ENCODE measurements at places on chromosomes 1 and 21.

GRCh38 chr1:88740784-88741183 lies 56.7 kb downstream of the PKN2 start:
- no peak for DNase-seq

- DNase-seq, result peak; percentile 46
Observed at GRCh38 chr1:160726498-160727315, 12.3 kb upstream of the SLAMF7 start.

DNA sequence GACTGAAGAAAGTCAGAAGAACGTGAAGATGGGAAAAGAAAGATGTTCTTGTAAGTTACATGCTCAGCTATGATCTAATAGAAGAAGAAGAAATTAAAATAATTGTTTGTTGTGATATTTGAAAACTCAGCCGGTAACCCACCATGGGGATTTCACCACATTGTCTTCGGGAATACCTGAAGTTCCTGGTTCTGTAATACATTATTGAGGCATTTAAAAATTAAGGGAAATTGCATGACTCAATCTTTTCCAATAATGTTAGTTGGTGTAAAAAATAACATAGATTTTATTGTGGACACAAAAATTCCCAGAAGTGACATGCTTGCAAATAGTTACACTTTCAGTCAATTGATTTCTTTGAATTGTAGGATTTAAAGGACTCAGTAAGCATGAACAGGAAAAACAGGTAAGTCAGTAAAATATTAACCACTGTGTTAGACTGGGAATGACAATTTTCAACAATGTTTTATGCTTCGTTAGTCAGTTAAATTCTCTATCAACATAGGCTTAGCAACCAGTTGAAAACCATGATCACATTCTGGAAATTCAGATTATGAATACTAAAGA lies 745.1 kb downstream of the LTN1 start:
- DNase-seq, result no peak

DNA sequence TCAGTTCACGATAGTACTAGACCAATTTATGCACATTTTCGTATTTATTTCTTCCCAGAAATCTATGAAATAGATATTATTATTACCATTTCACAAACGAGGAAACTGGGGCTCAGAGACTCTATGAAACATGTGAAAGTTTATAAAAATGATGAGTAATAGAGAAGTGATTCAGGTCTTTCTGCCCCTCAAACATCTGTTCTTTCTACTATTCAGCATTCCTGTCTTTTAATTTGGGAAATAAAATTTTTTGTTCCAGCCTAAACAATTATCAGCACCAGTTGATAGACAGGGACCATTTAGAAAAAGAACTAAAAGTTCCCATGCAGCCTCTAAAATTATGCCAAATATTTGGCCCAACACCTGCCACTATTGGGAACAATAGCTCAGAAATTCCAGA lies 585.1 kb downstream of the PTPRC start:
- DNase-seq, result no peak
